ENCODE measurements at places on chromosomes 6 and 20. TPM values are rescaled to one million over a fixed set of nuclear protein-coding genes. Genes with fewer than 3 reads are reported as not detected.

MUCL3 gene
- 0.87 TPM for total RNA-seq

HNF4A gene
- 10.3 TPM for total RNA-seq

SDC4 gene
- 343 TPM for total RNA-seq

LINC00237 gene
- total RNA-seq: not detected

LY6G5B gene
- 17.1 TPM for total RNA-seq

CSNK2A1 gene
- 164 TPM for total RNA-seq

FRMD1 gene
- total RNA-seq: 42.9 TPM

SNAI1 gene
- 7.1 TPM for total RNA-seq

LY6G6F gene
- total RNA-seq: not detected

MYB gene
- total RNA-seq: 8.3 TPM

RCAN2 gene
- total RNA-seq: 69.2 TPM

LAMP5 gene
- not detected for total RNA-seq

HMGCLL1 gene
- not detected for total RNA-seq

FAM83D gene
- total RNA-seq: 32.7 TPM

RNF144B gene
- total RNA-seq: 5.4 TPM

VGLL2 gene
- total RNA-seq: not detected

CLPSL1 gene
- not detected for total RNA-seq

UBE2J1 gene
- 58.6 TPM for total RNA-seq

CTCFL gene
- not detected for total RNA-seq

RIMS4 gene
- total RNA-seq: 1.2 TPM

CLPSL2 gene
- total RNA-seq: not detected

ZC3H12D gene
- total RNA-seq: 2.2 TPM

TCF21 gene
- 16.9 TPM for total RNA-seq

IMPG1 gene
- total RNA-seq: not detected

LGSN gene
- not detected for total RNA-seq

SLC17A3 gene
- not detected for total RNA-seq

SOD2 gene
- total RNA-seq: 187 TPM

SLC17A1 gene
- not detected for total RNA-seq

BHLHE23 gene
- total RNA-seq: not detected

BPIFB1 gene
- total RNA-seq: 20.2 TPM

SCUBE3 gene
- 0.45 TPM for total RNA-seq

CFB gene
- 17.4 TPM for total RNA-seq
